ENCODE measurements at places on chromosomes 5 and 9. TPM values are rescaled to one million over a fixed set of nuclear protein-coding genes. Genes with fewer than 3 reads are reported as not detected.

DNA sequence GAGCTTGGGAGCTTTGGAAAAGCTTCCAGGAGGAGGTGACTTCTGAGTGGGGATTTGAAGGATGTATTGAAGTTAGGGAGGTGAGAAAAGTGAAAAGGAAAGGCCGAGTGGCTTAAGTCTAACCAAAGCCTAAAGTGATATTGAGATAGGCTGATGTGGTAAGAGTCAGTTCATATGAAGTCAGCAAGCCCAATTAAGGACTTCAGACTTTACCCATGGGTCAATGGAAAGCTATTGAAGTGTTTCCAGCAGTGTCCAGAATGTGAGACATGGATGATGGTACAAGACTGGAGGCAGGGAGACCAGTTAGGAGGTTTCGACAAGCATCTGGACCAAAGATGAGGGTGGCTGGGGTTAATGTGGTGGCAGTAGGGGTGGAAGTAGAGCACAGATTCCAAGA, 134.3 kb upstream of the WWC1 start:
- DNase-seq = no peak

DNA sequence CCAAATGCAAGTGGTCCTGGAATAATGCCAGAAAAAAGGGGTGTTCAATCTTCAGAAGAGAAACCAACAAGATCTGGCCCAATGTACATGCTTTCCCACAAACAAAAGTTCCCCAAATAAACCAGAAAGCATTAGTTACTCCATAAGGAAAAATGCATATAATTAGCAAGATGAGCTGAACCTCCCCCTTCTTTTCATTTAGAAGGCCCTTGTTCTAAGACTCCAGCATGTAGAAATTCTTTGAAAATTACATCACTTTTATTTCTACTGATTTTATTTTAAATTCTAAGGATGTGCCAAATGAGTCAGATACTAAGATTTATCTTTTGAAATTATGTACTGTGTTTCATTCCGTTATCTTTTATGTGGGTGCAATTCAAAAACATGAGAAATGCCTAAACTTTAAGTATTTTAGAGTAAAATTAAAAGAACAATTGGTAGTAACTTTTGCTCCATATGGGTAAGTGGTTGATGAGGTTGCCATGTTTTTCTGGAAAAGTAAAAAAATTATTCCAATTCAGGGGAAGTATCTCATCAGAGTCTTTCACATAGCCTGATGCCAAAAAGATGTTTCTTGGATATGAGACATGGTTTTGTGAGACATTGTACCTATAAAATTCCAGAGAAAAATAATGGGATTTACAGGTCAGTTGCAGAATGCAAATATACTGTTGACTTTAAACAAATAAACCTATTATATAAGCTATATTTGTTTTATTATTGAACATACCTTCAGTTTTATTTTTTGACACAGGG, 106.5 kb upstream of the CCDC112 start:
- DNase-seq = no peak

RALGDS gene
- 28.6 TPM for total RNA-seq

IFNA1 gene
- total RNA-seq = not detected

GRCh38 chr5:170552621-170553115, 48.8 kb downstream of the KCNIP1 start:
- no peak for DNase-seq

LRRC19 gene
- not detected for total RNA-seq

- DNase-seq = no peak
Measured at GRCh38 chr5:137828664-137829063, 39.0 kb upstream of the MYOT start.

DNA sequence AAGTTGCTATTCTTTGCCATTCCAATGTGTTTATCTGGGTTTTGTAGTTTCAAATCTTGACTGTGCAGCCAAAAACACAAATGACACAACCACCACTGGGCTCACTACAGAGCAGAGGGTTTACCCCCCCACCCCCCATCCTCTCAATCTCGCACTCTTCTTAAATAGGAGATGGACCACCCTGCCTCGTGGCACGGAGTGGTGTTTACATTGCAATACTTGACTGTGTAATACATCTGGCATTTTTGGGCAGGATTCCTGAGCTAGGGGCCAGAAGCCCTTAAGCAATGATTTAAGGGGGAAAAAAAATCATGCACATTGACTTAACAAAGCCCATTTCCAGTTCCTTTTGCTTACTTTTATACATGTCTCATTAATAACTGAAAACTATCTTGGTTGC, 19.0 kb downstream of the PTCH1 start:
- no peak for DNase-seq

DNA sequence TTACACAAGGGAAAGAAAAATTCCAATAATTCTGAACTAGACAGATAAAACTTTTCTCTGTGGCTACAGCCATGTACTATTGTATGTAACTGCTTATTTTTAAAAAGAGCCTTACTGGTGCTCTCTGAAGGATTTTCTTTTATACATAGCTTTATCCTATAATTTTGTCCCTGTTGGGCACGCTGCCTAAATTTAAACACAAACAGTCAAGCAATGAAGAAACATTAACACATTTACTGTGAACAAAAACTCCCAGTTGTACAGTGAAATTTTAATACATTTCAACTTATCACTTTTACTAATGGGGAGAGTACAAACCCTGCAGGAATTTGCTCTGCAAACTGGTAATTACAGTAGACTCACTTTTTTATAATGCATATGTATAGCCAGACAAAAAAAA, 273.3 kb downstream of the BNC2 start:
- no peak for DNase-seq

- DNase-seq = no peak
Measured at GRCh38 chr9:134442486-134443173, 116.4 kb downstream of the RXRA start.

PCDHB16 gene
- total RNA-seq = not detected

GPR150 gene
- not detected for total RNA-seq

- DNase-seq = no peak
Measured at GRCh38 chr5:97165726-97166125, 17.3 kb downstream of the RIOK2 start.

DNA sequence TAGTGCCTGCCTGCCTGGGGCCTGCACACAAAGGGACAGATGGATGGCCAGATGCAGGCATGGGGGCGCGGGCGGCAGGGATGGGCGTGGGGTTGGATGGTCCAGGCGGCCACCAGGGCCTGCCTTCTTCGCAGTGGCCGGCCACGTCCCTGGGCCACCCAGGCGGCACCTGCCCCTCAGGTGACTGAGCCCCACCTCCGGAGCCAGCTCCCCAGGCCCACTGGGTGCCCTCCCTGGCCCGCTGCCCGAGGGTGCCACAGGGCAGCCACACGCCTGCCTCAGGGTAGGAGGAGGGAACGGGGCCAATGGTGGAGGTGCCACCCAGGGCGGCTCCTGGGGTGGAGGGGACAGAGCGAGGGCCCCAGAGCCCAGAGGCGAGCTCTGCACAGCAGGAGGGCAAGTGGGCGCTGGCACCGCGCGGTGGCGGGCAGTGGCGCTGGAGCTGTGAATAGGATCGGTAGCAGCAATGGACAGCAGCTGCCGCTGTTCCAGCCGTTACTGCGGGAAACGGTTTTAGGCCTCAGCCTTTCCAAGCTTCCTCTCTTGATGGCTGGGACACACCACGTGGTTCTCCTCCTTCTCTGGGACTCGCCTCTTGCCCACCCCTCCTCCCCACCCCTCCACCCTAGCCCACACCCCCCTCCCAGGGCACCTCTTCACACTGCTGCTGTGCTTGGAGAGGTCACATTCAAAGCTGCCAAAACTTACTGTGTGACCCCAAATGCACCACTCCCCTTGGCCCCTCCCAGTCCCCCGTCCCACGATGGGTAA, 19.1 kb downstream of the LHX3 start:
- DNase-seq = no peak

ARSI gene
- total RNA-seq = not detected

- no peak for DNase-seq
Measured at GRCh38 chr5:179758955-179759354, 26.3 kb downstream of the MAML1 start.

DNA sequence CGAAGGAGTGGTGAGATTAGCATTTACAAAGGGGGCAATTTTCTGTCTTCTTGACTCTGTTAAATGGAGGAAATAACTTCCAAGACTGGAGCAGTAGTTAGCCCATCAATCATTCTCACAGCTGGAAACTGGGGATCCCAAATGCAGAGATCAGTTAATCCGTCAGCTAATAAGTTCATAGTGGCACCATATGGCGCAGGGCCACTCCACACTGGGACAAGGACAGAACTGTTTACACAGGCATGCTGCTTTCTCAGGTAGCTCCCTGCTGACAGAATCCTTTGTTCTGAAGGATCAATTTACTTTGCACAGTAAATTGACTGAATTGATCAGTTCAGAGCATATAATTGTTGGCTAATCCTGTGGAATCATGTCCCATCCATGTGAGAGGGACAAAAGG, 395.7 kb downstream of the TMEM161B start:
- no peak for DNase-seq

- no peak for DNase-seq
Measured at GRCh38 chr9:98502976-98503325, 205.8 kb downstream of the GABBR2 start.

- no peak for DNase-seq
Measured at GRCh38 chr9:111179577-111179976, 141.3 kb upstream of the LPAR1 start.

GRCh38 chr9:124869986-124870560, 8.1 kb downstream of the ARPC5L start:
- DNase-seq = peak; percentile 84

SLC4A9 gene
- 2.6 TPM for total RNA-seq

ADRB2 gene
- 4.6 TPM for total RNA-seq

GRCh38 chr5:93755716-93756115, 14.3 kb upstream of the POU5F2 start:
- no peak for DNase-seq

Measured in OCI-LY7 (cell line).